ENCODE measurements at places on chromosomes 3 and 15. TPM values are rescaled to one million over a fixed set of nuclear protein-coding genes. Genes with fewer than 3 reads are reported as not detected.

DNA sequence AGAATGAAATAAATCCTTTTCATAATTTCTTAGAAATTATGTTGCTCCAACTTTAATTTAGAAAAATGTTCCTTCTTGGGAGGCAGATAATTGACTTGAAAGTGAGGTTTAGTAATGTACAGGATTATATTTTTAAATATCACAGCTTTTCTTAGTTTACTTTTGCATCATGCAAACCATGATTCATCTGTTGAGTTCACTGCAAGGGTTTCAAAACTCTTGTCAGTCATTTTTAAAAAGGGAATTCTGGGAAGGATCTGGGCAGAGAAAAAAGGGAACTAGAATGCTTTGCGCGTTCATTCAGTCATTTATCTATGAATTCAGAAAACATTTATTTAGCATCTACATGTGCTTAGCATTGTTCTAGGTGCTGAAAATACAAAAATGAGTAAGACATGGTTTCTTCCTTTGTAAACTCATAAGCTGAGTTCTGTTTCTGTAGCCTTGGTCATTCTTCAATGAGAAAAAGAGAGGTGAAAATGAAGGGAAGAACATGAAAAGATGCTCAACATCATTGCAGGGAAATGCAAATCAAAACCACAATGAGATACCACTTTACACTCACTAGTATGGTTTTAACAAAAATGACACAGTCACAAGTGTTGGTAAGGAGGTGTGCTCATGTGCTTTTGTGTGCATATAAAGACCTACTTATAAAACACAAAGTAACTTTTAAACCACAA lies 209.1 kb downstream of the NR1D2 start:
- no peaks in the 10 kb centered on the region for H3K27me3 ChIP-seq
- no peak overlapping the region for H3K27ac ChIP-seq
- no peaks in the 10 kb centered on the region for H3K36me3 ChIP-seq
- no peak for DNase-seq

- H3K36me3 ChIP-seq: no peaks in the 10 kb centered on the region
- H3K27me3 ChIP-seq: no peaks in the 10 kb centered on the region
- DNase-seq: no peak
These were observed 143.5 kb upstream of the NECTIN3 start for GRCh38 chr3:110928016-110928662.

DNA sequence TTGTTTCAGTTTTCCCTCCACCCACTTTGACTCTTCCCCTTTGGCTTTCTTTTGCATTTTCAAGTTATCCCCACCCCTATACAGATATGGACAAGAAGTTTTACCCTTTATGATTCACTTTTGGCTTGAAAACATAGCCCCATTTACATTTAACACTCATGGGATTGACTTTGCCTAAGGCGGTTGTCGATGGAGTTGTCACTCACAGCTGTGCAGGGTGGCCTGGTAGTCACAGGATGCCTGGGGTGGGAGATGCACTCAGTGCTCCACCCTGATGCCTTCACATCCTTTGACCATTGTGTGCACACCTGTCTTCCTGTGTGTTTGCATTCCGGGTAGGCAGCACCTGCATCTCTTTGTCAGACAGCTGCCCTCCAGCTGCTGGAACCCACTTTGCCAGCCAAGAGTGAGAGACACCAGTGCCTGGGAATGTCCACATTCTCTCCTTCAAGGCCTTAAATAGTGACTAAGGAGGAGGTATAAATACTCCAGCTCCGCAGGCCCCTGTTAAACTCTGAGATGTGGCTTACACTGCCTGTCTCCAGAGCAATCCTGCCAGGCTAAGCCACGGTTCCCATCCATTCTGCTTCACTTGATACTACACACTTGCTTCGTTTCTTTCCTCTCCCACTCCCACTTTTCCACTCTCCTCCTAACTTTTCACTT lies 191.5 kb upstream of the SLC24A5 start:
- H3K36me3 ChIP-seq: no peaks in the 10 kb centered on the region
- no peaks in the 10 kb centered on the region for H3K4me1 ChIP-seq
- H3K27ac ChIP-seq: no peak overlapping the region
- peaks cover 13% of the 10 kb centered on the region for H3K27me3 ChIP-seq
- DNase-seq: no peak

GRCh38 chr3:157074981-157075380 lies 85.0 kb downstream of the CCNL1 start:
- H3K36me3 ChIP-seq: no peaks in the 10 kb centered on the region
- no peak for DNase-seq
- no peak overlapping the region for H3K27ac ChIP-seq
- H3K4me1 ChIP-seq: peaks cover 50% of the 10 kb centered on the region

- no peaks in the 10 kb centered on the region for H3K27me3 ChIP-seq
- H3K36me3 ChIP-seq: no peaks in the 10 kb centered on the region
- peaks cover 76% of the 10 kb centered on the region for H3K4me1 ChIP-seq
- H3K4me3 ChIP-seq: no peak overlapping the region
- peak overlapping the region; percentile 92 for H3K27ac ChIP-seq
These were observed 112.8 kb upstream of the MEF2A start for GRCh38 chr15:99452728-99453636.

GRCh38 chr15:43439268-43439667 lies 53.7 kb downstream of the TP53BP1 start:
- no peak overlapping the region for H3K4me3 ChIP-seq
- H3K36me3 ChIP-seq: peaks cover 13% of the 10 kb centered on the region
- no peak for DNase-seq
- H3K4me1 ChIP-seq: peaks cover 11% of the 10 kb centered on the region

DNA sequence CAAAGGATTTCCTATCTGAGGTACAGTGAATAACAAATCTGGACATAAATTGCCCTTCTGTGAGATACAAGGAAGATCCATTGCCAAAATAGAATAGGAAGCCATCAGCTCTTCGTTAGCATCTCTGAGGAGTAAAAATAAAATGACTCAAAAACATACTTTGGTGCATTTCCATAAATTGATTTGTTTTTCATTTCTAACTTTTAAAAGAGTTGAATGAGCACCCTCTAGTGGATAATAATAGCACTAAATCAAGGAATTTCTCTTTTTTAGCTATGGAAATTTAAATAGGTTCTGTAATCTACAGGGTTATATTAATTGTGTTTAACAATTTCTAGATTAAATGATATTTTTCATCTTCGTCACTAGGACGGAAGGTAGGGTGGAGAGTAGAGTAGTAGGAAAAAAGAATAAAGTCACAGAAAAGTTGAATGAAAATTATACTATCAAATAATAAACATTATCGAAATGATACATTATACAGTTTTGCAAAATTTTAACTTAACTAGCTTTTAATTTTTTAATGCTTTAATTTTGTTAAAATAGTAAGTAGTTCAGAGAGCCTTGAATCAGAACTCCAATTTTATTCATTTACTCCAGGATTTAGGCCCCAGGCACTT lies 6.4 kb downstream of the NSUN3 start:
- H3K36me3 ChIP-seq: peaks cover 25% of the 10 kb centered on the region
- peaks cover 19% of the 10 kb centered on the region for H3K4me1 ChIP-seq
- no peak for DNase-seq
- no peaks in the 10 kb centered on the region for H3K27me3 ChIP-seq
- peak overlapping the region; percentile 29 for H3K27ac ChIP-seq
- H3K4me3 ChIP-seq: no peak overlapping the region

- no peak overlapping the region for H3K4me3 ChIP-seq
- no peak for DNase-seq
These were observed 93.8 kb downstream of the SLCO3A1 start for GRCh38 chr15:91947293-91947679.

GRCh38 chr3:133547432-133548041 lies 25.9 kb upstream of the CDV3 start:
- peak overlapping the region; percentile 84 for H3K27ac ChIP-seq
- H3K4me3 ChIP-seq: no peak overlapping the region
- no peak for DNase-seq
- no peaks in the 10 kb centered on the region for H3K27me3 ChIP-seq
- H3K4me1 ChIP-seq: peaks cover 18% of the 10 kb centered on the region
- no peaks in the 10 kb centered on the region for H3K36me3 ChIP-seq

DNA sequence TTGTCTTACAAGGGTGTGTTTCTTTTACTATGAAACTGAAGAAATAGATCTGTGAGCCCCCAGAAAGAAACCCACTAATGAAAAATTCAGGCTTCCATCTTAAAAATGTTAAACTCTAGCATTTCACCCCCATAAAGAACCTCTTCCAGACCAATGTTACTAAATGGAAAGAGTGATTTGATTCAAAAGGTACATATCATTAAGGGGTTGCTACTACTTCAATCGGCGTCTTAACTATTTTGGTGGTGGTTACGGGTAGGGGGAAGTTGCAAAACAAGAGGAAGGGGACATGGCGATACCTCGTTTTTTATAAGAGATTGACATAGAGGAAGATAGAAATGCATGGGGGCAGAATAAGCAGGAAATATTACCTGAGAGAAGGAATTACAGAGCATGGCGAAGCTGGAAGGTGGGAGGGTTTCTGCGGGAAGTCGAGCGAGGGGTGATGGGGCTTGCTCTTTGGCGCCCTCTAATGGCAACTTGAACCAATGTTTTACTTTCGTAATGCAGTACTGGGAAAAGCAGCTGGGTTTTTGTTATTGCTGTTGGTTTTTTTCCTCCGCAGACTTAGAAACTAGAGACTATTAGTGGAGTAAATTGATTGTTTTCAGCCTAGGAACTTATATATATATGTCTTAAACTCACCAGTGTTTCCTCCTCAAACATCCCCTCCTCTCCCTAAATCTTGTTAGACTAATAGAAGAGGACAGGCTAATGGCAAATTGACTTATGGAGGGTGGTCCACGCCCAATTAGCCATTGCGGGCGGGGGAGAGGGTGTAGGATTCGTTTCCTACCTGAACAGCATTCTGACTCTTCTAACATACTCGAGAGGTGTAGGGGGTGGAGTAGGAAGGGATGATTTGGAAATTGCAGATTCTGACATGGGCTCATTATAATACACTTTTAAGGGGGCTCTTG lies 11.3 kb upstream of the SOX2 start:
- H3K4me3 ChIP-seq: no peak overlapping the region
- peaks cover 7% of the 10 kb centered on the region for H3K4me1 ChIP-seq
- DNase-seq: no peak
- H3K36me3 ChIP-seq: no peaks in the 10 kb centered on the region
- H3K27me3 ChIP-seq: peaks cover 57% of the 10 kb centered on the region
- H3K27ac ChIP-seq: no peak overlapping the region

GRCh38 chr3:37402351-37402750 lies 228.0 kb upstream of the LRRFIP2 start:
- H3K4me3 ChIP-seq: no peak overlapping the region
- peaks cover 30% of the 10 kb centered on the region for H3K36me3 ChIP-seq
- no peaks in the 10 kb centered on the region for H3K27me3 ChIP-seq
- peaks cover 2% of the 10 kb centered on the region for H3K4me1 ChIP-seq

DNA sequence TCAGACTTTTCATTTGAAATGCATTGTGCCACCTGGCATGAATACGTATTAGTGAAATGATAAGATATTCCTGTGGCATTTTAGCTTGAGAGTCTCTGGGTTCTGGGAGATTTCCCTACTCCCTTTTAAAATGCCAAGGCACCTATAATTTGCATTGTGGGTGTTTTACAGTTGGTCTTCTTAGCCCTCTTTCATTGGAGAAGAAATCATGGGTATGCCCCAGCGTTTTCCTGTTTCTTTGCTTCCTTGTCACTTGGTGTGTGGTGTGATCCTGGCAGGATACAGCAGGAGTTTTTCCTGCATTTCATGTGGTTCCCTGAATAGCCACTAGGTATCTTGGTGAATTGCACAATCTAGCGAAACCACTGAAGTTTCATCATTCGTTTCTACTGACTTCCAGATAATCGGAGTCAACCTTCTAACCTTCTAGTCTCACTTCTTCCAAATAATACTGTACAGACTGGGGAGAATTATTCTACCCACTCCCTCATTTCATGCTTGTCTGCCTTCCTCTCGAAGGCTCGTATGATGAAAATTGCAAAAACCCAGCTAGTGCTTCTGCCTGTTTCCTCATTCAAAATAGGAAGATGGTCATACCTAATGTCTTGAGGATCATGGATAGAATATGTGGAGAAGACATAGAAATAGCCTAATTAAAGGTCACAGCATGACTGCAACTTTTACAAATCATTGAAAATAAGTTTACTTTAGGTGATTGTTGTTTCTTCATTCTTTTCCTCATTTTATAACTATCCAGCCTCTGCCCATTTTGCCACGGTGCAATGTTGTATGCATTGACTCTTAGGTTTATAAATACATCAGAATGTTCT lies 2.6 kb downstream of the BHLHE40 start:
- peak overlapping the region; percentile 12 for H3K27ac ChIP-seq
- H3K4me3 ChIP-seq: peak overlapping the region; percentile 92
- H3K4me1 ChIP-seq: peaks cover 74% of the 10 kb centered on the region
- peaks cover 29% of the 10 kb centered on the region for H3K36me3 ChIP-seq
- H3K27me3 ChIP-seq: no peaks in the 10 kb centered on the region

GRCh38 chr3:134449277-134449676 lies 36.5 kb downstream of the ANAPC13 start:
- H3K27me3 ChIP-seq: no peaks in the 10 kb centered on the region
- H3K36me3 ChIP-seq: peaks cover 2% of the 10 kb centered on the region
- DNase-seq: no peak
- H3K4me1 ChIP-seq: peaks cover 46% of the 10 kb centered on the region

DNA sequence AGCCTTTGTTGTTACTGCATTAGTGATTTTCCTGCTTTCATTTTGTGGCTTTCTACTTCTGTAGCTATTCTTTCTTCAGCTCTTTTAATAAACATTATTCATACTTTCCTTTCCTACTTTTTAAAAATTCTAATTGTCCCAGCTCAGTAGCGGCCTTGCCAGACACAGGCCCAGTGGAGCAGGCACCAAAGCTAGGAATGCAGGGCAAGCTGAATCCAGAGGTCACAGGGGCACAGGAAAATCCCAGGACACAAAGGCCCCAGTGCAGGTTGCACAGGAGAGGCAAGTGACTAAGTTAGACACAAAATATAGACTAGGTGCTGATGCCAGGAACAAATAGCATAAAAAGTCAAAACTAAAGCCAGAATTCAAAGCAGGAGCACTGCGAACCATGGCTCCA lies 49.0 kb upstream of the CCDC80 start:
- H3K27ac ChIP-seq: peak overlapping the region; percentile 74
- H3K36me3 ChIP-seq: no peaks in the 10 kb centered on the region
- no peak overlapping the region for H3K4me3 ChIP-seq
- peaks cover 48% of the 10 kb centered on the region for H3K4me1 ChIP-seq

DNA sequence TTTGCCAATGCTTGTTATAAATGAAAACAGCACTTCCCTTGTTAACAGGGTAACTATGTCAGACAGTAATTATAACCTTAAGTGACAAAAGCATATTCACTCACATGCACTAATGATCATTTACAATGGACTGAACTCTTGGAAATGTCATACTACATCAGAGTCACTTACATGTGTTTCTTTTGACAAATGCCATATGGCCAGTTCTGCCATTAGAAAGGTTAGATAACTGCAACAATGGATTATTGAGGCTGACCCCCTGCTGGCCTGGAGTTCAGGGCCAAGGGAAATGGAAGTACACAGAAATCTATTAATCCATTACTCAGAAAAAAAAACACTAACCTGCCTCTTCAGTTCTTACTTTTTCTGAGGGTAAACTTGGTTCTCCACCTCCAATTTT lies 313.4 kb downstream of the CNTN3 start:
- H3K27ac ChIP-seq: no peak overlapping the region
- no peaks in the 10 kb centered on the region for H3K27me3 ChIP-seq
- H3K4me3 ChIP-seq: no peak overlapping the region
- no peak for DNase-seq

The PAQR5 gene
- 1.5 TPM for total RNA-seq

The C15orf62 gene
- not detected for total RNA-seq

The PLA2G4F gene
- total RNA-seq: not detected

The LRRC34 gene
- total RNA-seq: 1.5 TPM

The OR5H2 gene
- total RNA-seq: not detected
